ENCODE measurements at places on chromosomes 5 and 9.

- no peak for DNase-seq
Observed at GRCh38 chr9:137302449-137303150, 529 bp upstream of the NRARP start.

DNA sequence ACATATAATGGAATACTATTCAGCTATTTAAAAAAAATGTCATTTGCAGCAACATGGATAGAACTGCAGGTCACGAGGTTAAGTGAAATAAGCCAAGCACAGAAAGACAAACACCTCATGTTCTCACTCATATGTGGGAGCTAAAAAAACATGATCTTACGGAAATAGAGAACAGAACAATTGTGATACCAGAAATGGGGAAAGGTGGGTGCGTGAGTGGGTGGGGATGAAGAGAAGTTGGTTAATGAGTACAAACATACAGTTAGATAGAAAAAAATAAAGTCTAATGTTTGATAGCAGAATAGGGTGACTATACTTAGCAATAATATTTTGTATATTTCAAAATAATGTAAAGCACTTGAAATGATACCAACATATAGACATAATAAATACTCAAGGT lies 38.7 kb downstream of the FAM114A2 start:
- no peak for DNase-seq

DNA sequence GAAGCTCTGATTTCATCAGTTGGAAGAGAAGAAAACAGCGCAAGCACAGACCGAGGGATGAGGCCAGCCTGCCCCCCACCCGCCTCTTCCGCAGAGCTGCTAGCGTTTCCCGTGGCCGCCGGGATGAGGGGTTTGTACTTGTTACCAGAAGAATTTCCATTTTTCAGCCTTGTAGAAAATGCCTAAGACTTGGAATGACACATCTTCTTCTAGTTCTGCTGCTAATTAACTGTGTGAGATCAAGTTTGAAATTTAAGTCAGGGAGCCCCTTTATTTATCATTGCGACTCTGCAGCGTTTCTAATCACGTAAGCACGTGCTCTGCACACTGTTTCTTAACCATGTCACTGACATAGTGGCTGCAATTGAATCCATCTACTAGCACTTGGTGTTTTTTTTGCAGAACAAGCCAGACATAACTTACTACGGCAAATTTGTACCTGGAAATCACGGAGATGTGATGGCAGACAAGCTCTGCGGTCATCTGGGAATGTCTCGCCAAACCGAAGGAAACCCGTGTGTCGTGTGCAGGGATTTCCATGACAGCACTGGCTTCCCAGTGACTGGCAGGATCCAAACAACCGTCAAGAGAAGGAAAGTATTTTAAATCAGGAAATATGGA lies 41.8 kb upstream of the ROR2 start:
- no peak for DNase-seq

- DNase-seq, result no peak
Observed at GRCh38 chr5:88847420-88847819, 35.6 kb downstream of the MEF2C start.

GRCh38 chr5:57225553-57225952 lies 51.7 kb downstream of the GPBP1 start:
- no peak for DNase-seq

- DNase-seq, result peak; percentile 11
Observed at GRCh38 chr5:114948986-114949621, 220.6 kb downstream of the TRIM36 start.

DNA sequence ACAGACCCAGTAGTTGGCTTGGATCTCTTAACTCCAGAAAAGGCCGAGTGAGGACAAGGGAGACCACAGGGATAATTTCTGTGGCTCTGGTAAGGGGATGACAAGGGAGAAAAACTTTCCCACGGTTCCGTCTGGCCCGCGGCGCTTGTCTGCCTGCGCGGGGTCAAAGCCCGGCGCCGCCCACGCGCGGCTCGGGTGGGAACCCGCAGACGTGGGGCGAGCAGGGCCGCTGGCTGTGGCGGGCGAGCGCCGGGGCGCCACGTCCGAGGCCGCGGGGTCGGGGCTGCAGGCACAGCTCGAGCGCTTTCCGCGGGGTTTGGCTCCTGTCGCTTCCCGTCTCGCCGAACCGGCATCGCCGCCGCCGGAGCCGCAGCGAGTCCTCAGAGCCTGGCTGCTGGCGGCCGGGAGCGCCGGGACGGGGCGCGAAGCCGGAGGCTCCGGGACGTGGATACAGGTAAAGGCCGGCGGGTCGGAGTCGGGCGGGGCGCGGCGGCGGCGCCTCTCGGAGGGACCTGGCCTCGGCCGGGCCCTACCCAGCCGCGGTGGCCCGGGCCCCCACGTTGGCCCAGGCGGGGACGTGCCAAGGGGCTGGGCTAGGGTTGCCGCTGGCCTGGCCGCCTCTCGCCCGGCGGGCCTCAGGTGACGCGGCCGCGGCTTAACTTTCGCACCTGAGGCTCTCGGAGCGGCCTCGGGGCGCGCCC lies at the start of gene RNF180:
RNF180 (plus strand) TSS at position 344 of the 701 bp plus-strand sequence. CDS start 34,965 bp downstream, outside the sequence.
- peak; percentile 39 for DNase-seq

DNA sequence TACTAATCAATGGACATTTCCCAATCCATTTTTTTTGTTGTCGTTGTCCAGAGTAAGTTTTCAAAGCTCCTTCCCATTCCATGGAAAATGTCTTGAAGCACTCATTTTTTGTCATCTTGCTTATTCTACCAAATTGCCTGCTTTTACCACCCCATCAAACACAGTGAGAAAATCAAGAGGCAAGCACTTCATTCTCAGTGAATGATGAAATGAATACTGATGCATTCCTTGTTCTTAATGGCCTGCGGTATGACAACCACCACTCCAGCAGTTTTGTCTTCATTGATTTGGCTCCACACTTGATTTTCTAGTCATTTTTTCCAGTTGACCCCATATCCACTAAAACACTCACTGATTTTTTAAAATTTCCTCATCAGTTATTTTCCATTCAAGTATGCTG lies 193.5 kb upstream of the ANKH start:
- DNase-seq, result no peak

GRCh38 chr9:14027116-14027800 lies 286.7 kb downstream of the NFIB start:
- peak; percentile 73 for DNase-seq

DNA sequence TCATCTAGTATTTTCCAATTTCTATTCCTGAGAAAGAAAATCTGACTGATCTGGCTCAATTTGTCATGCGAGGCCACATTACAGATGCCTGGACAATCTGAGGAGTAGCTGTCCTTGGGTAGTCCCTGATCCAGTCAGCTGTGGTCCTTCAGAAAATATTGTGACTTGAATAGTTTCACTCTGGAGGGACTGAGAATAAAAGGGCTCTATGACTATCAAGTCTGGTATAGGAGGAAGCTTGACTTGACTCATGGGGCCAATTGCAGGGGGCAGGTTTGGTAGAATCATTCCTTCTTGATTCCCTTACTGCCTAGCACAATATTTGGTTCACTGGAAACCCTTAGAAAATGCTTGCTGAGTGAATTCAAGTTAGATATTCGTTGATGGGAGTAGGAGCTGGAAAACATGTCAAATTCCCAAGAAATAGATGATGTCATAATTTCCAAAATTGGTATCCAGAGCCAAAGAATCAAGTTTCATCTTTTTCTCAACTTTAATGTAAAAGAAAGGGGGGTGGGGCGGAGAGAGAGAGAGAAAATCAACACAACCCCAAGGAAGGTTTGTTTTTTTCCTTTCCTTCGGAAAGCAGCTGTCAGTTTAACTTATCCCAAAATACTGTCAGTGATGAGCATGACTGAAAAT lies 32.4 kb upstream of the STX17 start:
- no peak for DNase-seq

- no peak for DNase-seq
Observed at GRCh38 chr5:56494300-56494731, 261.2 kb upstream of the ANKRD55 start.

GRCh38 chr9:29339387-29339786 lies 1766.1 kb upstream of the C9orf72 start:
- DNase-seq, result no peak

GRCh38 chr5:64691291-64691690 lies 988 bp downstream of the SHISAL2B start:
- no peak for DNase-seq

GRCh38 chr5:62137628-62138027 lies 168.4 kb upstream of the KIF2A start:
- no peak for DNase-seq

- DNase-seq, result no peak
Observed at GRCh38 chr9:109561137-109561536, 63.0 kb upstream of the PTPN3 start.

DNA sequence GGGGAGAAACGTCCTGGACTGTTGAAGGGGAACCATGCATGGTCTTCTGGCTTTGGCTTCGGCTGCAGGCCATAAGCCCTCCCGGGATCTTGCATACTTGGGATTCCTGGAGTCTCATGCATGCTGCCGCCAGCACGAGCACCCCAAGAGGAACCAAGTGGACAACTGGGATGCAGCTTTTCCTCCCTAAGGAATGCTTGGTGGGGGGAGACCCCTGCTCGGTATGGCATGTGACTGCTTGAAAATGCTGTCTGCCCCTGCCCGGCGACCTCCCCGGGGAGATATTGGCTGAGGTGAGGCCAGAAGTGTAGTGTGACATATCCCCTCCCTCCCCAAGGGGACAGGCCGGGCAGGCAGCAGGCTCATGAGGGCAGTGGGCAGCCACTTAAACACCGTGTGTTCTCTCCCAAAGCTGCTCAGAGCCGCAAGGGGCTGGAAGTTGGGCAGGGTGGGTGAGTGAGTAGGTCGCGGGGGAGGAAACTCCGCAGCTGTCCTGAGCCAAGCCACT lies 15.7 kb downstream of the TMEM171 start:
- DNase-seq, result no peak

- DNase-seq, result no peak
Observed at GRCh38 chr5:125595095-125595494, 828.1 kb upstream of the GRAMD2B start.

- DNase-seq, result no peak
Observed at GRCh38 chr5:51832934-51833470, 449.8 kb downstream of the ISL1 start.

DNA sequence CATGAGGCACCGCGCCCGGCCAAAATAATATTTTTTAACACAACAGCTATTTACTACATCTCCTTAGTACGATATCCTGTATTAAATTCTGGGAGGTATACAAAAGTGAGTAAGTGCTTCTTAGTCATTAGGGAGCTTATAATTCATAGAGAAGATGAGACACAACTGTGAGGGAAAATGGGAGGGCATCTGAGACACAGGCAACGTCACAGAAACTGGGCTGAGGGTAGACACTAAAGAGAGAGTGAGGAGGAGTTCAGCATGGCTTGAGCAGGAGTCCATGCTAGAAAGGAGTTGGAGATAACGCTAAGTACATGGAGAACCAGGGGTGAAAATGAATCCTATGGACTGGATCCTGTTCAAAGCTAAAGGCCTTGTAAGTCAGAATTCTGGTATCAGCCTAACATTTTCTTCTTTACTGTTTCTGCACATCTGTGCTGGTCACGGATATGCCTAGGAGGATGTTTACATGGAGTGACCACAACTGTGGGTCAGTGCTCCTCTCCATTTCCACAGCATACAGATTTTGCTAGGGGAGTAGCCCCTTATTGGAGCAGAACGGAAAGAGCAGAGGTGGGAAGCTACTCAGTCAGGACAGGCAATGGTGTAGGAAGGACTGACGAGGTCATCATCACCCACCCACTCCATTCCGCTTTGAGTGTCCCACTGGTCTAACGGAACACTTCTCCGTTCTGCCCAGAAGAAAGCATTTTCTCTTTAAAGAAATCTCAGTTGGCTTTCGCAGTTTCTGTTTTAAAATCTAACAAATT lies 310.4 kb upstream of the EFNA5 start:
- no peak for DNase-seq

- DNase-seq, result no peak
Observed at GRCh38 chr9:37426846-37427245, 4.3 kb downstream of the GRHPR start.

DNA sequence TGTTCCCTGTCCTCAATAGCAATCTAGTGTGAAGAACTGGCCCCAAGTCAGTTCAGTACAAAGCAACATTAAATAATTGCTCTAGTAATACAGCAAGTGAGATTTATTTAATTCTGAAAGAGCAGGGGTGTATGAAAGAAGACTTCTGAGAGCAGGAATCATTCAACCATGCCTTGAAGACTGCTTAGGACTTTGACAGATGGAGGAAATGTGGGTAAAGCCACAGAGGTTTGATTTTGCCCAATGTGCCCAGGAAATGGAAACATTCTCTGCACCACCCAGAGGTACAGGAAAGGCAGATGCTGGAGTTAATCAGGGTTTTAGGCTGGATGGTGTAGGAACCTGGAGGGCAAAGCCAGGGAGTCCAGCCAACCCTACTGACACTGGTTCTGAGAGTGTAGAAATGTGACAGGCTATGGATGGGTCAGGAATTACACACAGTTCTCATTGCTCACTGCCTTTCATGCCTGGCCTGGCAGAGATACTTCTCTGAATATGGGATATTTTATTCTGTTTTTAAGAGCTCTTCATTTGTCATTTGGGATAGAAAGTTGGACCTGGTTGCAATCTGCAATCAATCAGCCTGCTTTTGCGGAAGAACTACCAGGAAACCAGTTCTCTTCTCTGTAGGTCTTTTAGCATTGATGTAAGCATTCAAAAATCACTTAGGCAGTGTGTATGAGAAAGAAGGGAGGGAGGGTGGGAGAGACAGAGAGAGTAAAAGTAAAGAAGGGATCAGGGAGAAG lies 88.3 kb downstream of the BRINP1 start:
- no peak for DNase-seq

- DNase-seq, result no peak
Observed at GRCh38 chr5:180498378-180498777, 4.2 kb downstream of the CNOT6 start.

DNA sequence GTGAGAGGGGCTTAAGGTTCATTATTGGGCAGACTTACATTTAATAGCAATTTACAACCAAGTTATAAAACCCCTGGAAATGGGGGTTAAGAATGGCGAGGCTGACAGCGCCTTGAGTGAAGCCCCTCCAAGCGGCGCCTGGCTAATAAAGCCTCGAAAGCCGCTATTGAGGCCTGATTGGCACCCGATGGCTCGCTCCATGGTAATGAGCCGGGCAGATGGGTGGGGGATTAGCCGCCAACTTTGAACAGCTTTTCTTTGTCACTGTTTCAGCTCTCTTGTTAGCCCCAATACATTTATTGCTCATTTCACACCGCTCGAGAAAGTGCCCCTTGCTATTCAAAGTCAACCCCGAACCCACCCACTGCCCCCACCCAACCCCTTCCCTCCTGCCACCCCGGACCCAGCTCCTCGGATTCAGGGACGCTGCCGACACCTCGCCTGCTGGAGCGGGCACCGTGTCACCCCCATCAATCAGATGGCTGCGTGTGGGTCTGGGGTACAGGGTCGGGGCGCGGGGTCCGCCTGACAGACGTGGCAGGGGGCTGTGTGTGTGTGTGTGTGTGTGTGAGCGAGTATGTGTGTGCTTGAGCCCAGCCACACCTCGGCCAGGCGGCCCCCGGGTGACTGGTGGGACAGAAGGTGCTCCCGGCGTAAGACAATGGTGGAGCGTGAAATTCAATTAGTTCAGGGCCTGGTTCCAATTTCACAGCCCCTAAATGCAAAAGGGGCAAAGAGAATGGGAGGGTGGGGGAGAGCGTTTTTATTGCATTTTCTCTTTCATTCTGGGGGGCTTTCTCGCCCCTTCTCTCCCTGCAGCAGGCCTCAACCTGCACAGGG lies 34.2 kb downstream of the ASS1 start:
- DNase-seq, result no peak

All from MCF 10A (cell line).